ENCODE measurements at places on chromosomes 4 and X. TPM values are rescaled to one million over a fixed set of nuclear protein-coding genes. Genes with fewer than 3 reads are reported as not detected.

DNA sequence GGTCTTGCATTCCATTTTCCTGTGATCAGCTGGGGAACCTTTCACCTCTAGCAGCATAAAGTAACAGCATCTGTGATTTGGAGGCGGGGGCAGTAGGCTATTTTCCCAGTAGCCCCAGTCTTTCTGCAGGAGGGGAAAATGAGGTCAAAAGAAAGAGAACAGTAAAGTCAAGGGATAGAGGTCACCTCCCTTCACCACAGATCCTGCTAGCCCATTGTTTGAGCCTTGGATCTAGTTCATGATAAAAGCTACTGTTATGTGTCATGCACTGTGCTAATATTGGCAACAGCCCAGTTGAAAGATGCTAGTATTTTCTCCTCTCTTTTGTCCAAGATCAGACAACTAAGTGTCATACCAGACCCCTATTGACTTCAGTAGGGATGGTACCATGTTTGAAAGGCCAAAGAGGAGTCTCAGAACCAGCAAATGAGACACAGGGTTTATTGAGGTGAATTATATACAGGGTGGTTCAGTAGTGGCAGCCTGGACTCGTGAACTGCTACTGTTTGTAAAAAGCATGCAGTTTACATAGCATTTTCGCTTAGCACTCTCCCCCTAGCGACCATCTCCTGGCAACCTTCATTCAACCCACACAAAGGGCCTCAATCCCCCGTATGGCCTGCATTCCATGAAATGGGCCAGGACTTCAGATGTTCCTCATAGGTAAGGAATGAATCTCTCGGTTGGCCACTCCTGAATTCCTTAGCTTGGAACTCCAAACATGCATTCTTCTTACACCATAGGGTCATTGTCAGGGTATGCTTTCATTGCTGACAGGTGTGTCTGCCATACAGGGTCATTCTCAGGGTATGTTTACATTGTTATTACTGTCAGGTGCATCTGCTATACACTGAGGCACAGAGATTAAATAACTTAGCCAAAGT lies 170.0 kb upstream of the FRMPD4 start:
- no peak for DNase-seq

GRCh38 chr4:89307446-89308160 lies at the start of gene GPRIN3:
GPRIN3 (minus strand) TSS chr4:89307800; CDS start chr4:89250110, 57,690 bp downstream.
- no peak for DNase-seq

DNA sequence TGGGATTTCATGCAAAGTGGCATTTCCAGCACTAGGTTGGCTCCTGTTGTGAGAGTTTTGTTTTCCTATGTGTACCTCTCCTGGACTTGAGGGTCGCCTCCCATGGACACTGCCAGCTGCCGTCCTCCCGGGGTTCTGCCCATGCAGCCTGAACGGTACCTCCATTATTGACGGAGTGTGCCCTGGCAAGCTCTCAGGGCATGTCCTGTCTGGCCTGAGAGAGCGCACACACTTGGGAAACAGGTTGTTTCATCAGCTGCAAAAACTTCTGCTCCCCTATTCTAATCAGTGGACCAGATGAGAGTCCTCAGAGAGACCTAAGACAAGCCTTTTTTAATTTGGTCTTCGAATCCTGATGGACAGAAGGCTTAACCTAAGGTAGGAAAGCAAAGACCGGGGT lies 56.6 kb upstream of the HOPX start:
- DNase-seq: no peak

GRCh38 chr4:139555705-139556070 lies 331 bp downstream of the SETD7 start:
- DNase-seq: no peak

- DNase-seq: no peak
Measured at GRCh38 chr4:112939901-112940300, 109.6 kb upstream of the ANK2 start.

DNA sequence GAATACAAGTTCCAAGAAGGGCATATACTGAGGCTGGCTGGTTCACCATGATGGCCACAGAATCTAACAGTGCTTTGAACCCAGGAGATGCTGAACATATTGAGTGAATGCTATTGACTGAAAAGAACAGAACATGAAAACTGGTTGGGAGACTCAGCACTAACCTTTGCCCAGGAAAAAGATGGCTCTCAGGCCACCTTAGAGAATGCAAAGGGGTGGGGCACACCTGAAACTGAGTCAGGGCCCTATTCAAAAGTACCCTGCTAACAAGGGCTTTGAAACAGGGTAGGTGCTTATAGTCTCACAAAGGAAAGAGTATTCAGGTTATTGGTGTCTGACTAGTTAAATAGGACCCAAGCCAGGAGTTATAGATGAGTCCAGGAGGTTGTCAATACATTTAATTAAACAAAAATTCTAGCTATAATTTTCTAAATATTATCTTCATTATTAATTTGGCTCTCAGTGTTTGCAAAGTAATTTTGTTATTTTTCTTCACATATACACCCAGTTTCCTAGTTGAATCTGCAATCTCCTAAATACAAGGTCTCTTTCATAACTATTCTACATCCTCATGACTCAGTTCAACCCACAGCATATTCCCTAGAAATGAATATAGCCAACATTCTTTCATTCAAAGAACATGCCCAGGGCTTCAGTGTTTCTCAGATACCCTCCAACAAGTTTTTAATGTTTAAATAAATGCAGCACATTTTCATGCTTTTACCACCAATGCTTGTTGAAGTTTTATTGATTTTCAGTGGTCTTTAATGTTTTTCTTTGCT lies 144.2 kb upstream of the RAPGEF2 start:
- DNase-seq: no peak

DNA sequence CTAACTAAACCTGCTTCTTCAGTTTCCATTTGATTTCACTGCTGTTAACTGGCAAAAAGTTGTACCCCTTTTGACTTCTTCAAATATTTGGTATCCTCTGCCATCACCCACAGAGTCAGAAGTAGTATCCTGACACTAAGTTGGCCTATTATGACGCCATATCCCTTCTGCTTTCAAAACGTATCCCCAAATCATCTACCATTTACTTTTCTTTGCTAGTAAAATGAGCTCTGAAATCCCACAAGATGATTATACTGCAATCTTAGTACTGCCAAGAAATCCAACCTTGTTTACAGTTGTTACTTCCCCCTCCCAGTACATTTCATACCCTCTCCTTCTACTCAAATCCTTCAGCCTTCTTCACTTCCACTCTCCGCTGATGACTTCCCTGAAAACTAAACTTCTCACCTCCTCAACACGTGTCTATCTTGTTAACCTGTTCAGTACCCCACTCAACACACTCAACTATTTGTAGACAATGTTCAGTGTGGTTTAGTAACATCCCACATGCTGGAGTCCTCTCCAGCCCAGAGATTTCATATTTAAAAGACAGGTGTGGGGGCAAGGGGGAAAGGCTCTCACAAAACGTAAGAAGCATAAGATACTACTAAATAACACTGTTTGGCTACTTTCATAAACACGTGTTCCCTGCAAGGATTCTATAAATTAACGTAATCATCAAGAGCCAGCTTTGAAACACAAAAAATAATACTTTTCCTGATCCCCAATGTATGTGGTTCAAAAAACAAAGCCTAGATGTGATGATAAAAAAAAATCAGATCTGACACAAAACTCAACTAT lies 1.3 kb downstream of the NAF1 start:
- DNase-seq: no peak

DNA sequence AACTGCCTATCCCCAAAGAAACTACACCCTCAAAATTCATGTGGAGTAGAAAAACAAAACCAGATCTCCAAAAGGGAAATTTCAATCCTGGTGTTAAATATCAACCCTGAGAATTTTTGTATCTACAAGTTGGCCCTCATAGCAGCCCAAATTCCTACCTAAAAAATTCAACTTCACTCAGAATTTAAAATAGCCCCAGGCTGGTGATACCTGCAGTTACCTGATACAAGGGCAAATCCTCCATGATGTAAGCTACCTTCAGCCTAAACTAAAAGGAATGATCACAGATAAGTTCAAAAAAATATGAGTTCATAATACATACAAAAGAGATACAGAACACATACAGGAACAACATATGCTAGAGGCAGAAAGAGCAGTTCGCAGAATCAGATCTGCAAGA lies 138.4 kb downstream of the HNRNPD start:
- DNase-seq: no peak

DNA sequence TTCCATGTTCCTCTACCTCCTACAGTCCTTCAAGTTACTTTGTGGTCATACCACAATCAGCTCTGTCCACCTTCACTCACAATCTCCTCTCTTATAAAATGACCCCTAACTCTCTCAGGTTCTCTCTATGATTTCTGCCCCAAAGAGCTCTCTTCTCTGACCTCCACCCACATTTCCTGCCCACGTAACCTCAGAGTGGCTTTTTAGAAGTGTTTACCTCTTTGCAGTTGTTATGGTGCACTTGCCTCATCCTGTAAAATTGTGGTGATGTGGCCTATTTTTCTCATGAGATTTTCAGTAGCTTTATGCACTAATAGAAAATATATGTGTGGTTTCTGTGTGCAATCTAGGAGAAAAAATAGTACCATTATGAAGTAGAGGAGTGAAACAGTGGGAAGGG lies 215.8 kb downstream of the PACRGL start:
- no peak for DNase-seq

GPRASP1 gene
- total RNA-seq: 1.1 TPM

CENPVL1 gene
- total RNA-seq: not detected

IL9R gene
- 1.4 TPM for total RNA-seq

FAM149A gene
- 8.9 TPM for total RNA-seq

NWD2 gene
- total RNA-seq: not detected
